GOT3 (cell line): ENCODE measurements at places on chromosomes 6 and 20.

GRCh38 chr6:137739544-137739943 lies 127.5 kb upstream of the TNFAIP3 start:
- no peak for DNase-seq

DNA sequence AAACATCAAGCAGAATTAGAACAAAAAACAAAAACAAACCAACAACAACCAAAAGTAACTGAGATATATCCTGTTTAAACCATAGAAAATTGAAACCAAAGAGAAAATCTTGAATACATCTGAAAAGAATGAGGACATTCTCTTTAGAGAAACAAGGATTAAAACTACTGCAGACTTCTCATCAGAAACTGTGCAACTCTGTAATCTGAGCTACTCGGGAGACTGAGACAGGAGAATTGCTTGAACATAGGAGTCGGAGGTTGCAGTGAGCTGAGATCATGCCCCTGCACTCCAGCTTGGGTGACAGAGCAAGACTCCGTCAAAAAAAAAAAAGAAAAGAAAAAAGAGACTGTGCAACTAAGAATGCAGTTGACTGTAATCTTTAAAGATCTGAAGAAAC lies 153.4 kb downstream of the SYNDIG1 start:
- DNase-seq, result no peak

GRCh38 chr6:35213298-35213791 lies 411 bp upstream of the SCUBE3 start:
- DNase-seq, result no peak

- DNase-seq, result no peak
These were observed 9.6 kb downstream of the JARID2 start for GRCh38 chr6:15255481-15255880.

DNA sequence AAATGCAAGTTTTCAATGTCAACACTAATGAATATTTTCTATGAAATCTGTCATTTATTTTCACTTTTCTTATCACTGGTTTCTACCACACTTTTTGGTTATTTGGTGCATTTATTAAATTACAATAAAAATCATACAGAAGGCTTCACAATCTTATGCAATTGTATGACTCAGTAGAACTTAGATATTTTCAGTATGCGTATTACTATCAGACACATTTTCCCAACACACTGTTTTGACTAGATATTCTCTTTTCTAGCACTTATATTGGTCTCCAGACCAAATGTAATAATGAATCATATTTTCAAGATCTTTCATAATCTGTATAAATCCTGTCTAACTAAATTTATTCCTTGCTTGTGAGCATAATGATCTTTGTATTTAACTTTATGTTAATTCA lies 74.1 kb downstream of the FAM83B start:
- DNase-seq, result no peak

DNA sequence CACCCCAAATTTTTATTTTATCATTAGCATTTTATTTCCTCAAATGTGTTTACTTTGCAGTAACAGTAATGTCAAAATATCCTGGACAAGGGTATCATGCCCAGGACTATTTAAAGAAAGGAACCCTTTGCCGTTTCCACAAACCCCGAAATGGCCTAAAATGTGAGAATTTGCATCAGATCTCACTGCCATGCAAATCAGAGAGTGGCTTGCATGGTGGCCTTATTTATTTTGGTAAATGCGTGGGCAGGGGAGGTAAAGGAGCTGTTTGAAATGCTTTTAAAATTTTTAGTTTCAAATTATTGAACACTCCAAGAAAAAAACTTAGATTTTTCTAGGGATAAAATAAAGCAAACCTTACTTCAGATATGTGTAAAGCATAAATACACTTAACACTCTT lies 43.8 kb downstream of the ADAT2 start:
- no peak for DNase-seq

DNA sequence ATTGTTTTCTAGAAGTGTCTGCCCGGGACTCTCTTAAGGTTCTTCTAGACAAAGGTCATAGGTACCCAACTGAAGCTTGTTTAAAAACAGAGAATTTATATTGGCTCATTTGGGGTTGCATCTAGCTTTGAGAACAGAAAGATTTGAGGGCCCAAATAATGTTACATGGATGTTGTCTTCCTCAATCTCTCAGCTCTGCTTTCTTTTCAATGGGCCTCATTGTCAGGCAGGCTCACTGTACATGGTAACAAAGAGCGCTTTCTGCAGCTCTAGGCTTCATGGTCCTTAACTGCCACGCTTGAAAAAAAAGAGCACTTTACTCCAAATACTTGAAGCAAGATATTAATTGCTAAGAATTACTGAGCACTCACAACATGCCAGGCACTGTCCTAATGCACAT lies 22.2 kb downstream of the NHLRC1 start:
- DNase-seq, result no peak

DNA sequence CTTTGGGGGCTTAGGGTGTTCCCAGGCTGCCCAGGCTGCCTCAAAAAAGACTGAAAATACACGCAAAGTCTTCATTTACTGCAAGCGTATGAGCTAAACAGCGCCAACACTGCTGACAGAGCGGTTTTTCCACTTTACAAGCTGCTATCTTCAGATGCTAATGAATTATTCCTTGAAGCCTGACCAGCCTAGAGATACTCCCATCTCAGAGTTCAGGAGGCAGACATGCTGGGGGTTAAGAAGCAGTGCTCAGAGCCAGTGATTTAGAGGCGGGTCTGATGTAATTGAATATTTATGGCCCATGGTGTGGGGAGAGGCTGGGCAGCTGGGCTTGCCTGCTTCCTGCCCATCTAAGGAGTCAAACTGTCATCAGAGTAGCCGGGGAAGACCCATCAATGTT lies 241.4 kb downstream of the SLC24A3 start:
- no peak for DNase-seq

DNA sequence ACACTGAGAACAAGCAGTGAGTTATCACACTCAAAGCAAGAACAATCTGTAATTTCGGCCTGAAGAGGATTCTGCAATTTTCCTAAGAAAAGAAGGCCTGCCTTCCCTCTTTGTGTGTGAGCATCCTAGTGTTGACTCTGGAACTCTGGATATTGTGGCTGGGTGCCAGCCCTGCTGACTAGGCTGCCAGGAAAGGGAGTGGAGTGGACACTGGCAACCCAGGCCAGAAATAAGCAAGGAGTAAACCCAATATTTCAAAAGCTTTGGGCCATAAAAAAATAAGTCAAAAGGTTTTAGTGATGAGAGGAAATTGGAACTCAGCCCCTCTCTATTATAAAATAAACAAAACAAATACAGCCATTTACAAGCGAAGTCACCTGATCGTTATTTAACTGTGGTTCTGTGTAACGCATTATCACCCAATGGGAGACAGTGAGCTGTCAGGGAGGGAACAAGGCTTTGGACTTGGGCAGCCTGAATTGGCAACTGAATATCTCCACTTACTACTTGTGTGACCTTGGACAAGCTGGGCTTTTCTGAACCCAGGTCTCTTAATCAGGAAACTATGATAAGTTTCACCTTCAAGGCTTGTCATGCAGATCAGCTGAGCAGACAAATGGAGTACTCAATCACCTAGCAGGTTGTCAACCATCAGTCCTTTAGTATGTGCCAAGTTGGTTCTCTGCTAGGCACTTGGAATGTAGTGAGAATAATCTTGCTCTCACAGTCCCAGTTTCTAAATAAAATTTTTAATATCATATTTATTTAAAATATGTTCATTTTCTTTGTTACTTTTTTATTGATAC lies 196.2 kb downstream of the PAX1 start:
- DNase-seq, result no peak

- DNase-seq, result no peak
These were observed 179.1 kb downstream of the SYNDIG1 start for GRCh38 chr20:24648481-24648880.
